ENCODE measurements at places on chromosomes 2 and 18.

DNA sequence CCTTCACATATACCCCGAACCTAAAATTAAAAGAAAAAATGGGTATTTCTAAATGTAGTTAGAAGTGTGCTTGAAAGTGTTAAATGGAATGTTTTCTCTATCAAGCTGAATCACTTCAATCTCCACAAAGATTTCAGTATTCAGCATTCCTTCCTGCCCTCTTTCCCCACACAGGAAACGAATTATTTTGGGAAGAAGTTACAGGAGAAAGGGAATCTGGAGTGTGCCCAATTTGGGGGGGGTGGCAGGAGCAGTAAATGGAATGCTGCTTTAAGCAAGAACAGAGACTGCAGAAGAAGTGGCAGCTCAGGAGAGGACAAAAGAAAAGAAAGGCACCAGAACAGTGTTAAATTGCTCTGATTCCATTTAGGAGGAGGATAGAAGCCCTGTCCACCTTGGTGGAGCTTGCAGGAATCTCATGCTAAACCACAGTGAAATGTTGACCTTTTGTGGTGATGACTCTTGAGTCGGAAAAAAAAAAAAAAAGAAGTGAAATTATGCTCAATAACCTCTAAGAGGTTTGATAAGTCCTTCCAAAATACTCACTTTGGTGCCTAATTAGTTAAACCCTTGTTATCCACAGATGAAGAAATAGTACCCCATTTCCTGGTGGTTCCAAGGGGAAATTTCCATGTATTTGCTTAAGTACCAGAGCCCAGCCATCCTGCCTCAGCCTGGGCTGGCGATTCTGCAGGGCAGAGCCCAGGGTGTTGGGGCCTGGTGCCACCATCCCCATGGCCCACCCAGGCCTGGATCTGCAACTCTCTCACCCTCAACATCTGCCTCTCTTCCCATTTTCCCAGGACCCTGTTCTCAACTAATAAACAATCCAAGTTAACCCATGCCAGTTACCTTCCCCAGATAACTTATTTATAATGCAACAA lies 56.5 kb downstream of the MYO5B start:
- no peak for DNase-seq

DNA sequence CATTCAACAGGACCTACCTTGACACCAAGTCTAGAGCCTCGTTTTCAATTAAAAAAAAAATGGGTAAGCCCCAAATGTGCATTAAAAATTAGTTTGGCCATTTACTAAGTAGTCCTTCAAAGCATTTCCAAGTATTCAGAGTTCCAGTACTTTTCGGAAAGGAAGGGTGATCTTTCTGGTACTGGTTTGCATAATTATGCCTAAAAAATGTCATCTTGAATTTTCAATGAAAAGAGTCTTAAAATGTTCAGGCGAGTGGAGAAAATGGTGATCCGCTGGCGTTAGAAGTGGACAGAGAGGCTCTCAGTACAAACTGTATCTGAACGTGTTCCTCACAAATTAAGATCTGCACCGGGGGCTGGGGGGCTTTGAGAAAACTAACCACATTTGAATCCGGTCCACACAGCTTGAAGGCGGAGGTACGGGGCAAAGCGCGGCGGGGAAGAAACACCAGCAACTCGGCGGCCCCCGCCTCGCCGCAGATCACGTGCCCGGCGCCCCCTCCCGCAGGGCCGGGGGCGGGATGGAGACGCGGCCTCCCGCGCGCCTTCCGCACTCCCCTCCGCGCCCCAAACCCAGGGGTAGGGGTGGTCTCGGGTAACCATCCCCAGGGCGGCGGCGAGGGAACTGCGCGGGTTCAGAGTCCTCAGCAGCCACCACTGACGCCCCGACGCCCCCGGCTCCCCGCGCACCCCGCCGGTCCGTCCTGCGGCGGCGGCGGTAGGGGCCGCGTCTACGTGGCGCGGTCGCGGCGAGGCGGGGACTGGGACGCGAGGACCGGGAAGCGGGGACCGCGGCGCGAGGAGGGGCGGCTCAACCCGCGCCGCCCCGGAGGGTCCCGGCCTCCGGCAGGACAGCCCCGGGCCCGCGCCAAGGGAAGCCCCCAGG lies 564 bp downstream of the LPIN2 start:
- DNase-seq, result no peak

- DNase-seq, result no peak
Observed at GRCh38 chr2:215432759-215433594, 2.9 kb downstream of the FN1 start.

- DNase-seq, result no peak
Observed at GRCh38 chr18:2572892-2573291, 1.5 kb downstream of the NDC80 start.

- DNase-seq, result no peak
Observed at GRCh38 chr2:47050021-47050760, 104.9 kb downstream of the STPG4 start.

DNA sequence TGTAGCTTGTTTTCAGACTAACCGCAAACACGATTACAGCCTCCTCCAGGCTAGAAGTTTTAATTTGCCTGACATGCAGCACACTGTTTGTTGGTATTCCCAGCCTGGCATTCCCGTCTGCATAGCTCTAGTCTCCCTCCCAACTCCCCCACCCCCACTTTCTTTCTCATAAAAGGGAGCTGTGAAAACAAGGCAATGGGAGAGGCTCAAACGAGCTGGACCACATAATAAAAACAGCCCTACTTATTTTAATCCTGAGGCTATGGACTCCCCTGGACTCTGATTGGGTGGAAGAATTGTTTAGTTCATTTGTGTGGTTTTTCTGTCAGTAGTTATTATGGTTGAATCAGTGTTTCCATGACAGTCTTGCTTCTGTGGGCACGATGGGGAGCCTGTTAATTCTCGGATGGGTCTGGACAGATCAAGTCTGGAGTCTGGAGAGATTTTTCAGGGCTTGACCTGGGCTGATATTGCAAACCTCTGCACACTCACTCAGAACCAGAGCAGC lies 1.2 kb downstream of the STON1 start:
- DNase-seq, result peak; percentile 96
